ENCODE measurements at places on chromosomes 6 and 20. TPM values are rescaled to one million over a fixed set of nuclear protein-coding genes. Genes with fewer than 3 reads are reported as not detected.

The SYNJ2 gene
- 38.7 TPM for total RNA-seq

The INSM1 gene
- not detected for total RNA-seq

The PBOV1 gene
- total RNA-seq: not detected

The NKX2-4 gene
- total RNA-seq: not detected

The LAMP5 gene
- 0.18 TPM for total RNA-seq

The IP6K3 gene
- total RNA-seq: 1.0 TPM

The ZNF334 gene
- 3.9 TPM for total RNA-seq
